ENCODE measurements at places on chromosomes 11 and 22.

DNA sequence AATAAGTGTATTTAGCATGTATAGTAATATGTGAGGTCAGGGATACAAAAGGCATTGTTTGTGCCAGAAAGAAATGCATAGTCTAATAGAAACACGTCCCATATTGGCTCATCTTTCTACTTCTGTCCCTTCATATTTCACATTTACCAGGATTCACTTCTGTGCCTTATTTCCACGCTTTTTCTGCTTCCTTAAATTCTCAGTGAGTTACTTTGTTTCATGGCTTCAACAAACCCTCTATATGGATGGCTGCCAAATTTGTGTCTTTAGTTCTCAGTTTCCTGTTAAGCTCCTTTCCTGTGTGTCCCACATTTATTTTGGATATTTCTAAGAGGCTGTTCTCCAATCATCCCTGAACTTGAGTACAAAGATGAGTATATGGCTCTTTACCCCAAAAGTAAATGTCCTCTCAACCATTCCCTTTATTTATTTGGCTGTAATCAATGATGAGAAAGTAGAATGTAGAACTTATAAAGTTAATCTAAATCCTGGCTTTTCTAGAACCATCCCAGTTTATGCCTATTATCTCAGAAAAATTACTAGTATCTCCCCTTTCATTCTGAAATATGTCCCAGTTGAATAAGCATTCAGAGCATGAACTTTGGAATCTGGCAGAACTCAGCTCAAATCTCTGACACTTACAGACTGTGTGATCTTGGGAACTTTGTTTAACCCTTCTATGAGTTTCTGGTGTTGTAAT, 23.5 kb downstream of the OR8B12 start:
- no peak for DNase-seq

GRCh38 chr11:103963648-103964047, 72.8 kb upstream of the DDI1 start:
- no peak for DNase-seq

- no peak for DNase-seq
These were observed 608.1 kb upstream of the CADM1 start for GRCh38 chr11:116112087-116112935.

GRCh38 chr11:43988040-43988817, 45.8 kb downstream of the C11orf96 start:
- DNase-seq = no peak

- DNase-seq = no peak
These were observed 58.3 kb upstream of the TOP3B start for GRCh38 chr22:22040908-22041307.

- DNase-seq = no peak
These were observed 6.6 kb downstream of the CERK start for GRCh38 chr22:46731246-46732040.

GRCh38 chr11:16807306-16807705, 68.9 kb downstream of the C11orf58 start:
- DNase-seq = no peak

- no peak for DNase-seq
These were observed 52.2 kb downstream of the BMAL1 start for GRCh38 chr11:13329670-13330356.

DNA sequence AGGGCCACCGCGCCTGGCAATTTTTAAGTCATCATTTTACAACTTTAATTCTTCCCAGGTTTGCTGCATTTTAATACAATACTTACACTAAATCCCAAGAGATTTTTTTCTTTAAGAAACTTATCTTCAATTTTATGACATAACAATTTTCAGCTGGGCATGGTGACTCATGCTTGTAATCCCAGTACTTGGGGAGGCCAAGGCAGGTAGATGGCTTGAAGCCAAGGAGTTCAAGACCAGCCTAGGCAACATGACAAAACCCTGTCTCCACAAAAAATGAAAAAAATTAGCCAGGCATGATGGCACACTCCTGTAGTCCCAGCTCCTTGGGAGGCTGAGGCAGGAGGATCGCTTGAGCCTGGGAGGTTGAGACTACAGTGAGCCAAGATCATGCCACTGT, 38.8 kb downstream of the CLDN25 start:
- no peak for DNase-seq

- no peak for DNase-seq
These were observed 13.6 kb downstream of the SEPTIN3 start for GRCh38 chr22:41982865-41983264.

DNA sequence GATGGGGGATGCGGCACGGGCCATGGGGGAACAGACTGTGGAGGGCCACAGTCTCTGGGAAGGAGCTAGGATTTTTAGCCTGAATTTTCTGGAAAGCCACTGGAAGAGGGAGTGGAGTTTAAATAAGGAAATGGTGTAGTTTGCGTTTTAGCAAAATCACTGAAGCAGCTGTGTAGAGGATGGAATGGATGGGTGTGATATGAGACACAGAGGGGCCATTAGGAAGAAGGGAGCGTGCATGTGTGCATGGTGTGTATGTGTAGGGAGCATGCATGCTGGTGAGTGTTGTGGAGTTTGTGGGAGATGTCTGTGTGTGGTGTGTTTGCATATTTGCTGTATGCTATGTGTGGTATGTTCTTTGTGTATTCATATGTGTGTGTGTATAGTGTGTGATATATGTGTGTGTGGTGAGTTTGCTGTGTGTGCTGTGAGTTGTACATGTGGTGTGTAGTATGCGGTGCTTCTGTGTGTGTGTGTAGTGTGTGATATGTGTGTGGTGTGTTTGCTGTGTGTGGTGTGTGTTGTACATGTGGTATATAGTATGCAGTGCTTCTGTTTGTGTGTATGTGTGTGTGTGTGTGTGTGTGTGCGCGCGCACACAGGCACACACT, 67.6 kb downstream of the FBXO7 start:
- no peak for DNase-seq

DNA sequence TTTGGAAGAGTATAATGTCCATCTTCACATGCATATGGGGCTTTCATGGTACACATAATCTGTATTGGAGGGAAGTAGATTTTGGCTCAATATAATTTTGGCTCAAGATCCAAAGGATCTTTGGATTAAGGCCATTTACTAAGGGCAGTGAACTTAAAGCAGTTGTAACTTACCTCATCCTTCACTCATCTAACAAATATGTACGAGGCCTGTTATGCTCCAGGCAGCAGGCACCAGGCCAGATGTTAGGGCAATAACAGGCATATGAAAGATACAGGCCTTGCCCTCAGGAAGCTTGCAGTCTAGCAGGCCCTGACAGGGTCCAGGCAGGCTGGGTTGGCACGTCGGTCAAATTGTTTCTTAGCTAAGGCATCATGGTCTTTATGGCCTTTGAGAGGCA, 44.6 kb downstream of the LIF start:
- DNase-seq = no peak

GRCh38 chr11:107252429-107253161, 205.0 kb downstream of the CWF19L2 start:
- DNase-seq = no peak

- DNase-seq = no peak
These were observed 32.4 kb downstream of the MCAM start for GRCh38 chr11:119284344-119285157.

GRCh38 chr11:10749476-10749875, 1.6 kb upstream of the CTR9 start:
- no peak for DNase-seq

- no peak for DNase-seq
These were observed 56.8 kb upstream of the THY1 start for GRCh38 chr11:119479685-119480275.
